ENCODE measurements at places on chromosomes 6 and 20.

GRCh38 chr6:160247457-160247883, 11.2 kb downstream of the SLC22A2 start:
- DNase-seq, result no peak

DNA sequence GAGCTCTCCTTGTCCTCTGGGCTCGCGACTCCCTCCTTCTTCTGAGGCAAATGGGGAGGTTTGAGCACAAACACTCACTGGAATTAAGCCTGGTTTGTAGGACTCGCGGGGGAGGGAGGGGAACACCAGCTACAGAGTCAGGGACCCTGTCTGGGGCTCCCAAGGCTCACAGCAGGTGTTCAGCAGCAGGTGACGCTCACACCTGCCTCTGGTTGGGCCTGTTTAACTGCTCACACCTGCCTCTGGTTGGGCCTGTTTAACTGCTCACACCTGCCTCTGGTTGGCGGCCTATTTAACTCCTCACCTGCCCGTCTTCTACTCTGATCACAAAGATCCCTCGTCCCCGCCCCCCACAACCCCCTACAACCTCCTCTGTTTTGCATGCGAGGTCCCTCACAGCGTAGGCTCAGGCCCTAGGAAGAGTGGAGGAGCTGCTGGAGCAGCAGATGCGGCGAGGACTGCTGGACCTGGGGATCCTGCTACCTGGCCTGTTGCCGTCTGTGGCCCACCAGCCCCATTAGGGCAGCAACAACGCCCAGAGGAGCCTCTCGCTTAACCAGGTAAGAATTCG, 181.9 kb downstream of the ERMARD start:
- no peak for DNase-seq

- no peak for DNase-seq
Observed at GRCh38 chr20:11791835-11792567, 125.7 kb upstream of the BTBD3 start.

- no peak for DNase-seq
Observed at GRCh38 chr6:87212596-87212995, 57.2 kb downstream of the ZNF292 start.

- no peak for DNase-seq
Observed at GRCh38 chr6:2229039-2229438, 16.4 kb downstream of the GMDS start.

- no peak for DNase-seq
Observed at GRCh38 chr6:143451531-143451930, 926 bp downstream of the PEX3 start.

DNA sequence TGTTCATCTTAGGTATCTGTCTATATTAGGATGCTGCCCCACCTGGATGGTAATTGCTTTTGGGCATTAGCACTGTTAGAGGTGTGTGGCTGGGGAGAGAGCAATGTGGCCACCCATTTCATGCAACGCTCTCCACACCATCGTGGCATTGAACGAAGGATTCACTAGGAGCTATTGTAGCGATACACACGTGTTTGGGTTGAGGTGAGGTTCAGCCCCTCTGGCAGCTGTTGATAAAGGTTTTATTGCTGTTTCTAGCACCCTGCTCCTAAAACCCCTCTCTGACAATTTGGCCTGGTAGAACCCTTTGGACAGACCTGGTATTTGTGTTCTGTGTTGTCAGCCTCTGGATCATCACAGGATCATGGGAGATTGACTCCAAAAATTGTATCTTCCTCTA, 280.9 kb downstream of the PRL start:
- no peak for DNase-seq

- DNase-seq, result peak; percentile 42
Observed at GRCh38 chr20:46088409-46089166, 1.2 kb downstream of the NCOA5 start.

DNA sequence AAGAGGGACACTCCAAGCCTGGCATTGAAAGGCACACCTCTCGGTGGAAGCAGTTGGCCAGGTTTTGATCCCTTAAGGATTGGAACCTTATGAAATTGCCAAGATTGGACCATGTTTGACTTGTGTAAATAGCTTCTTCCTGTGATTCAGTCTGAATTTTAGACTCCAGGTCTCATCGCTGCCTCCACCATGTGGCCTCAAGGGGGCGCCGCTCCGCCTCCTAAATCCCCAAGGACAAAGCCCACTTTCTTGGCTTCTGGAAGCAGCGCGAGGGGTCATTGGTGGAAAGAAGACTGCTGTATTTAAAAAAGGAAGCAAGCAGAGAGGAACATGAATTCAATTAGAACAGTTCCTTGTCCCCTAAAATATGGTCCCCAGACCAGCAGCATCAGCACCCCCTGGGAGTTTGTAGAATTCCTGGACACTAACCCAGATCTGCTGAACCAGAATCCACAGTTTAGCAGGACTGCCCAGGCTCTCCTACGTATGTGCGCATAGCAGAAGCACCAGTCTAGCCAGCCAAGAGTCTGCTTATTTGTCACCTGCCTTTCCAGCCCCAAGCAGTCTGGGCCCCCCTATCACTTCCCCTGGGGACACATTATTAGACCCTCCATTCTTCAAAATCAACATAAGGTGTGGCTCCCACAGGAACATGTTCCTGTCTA, 108.5 kb downstream of the LY86 start:
- peak; percentile 48 for DNase-seq

- DNase-seq, result no peak
Observed at GRCh38 chr6:149847939-149848267, 16.3 kb downstream of the LRP11 start.

GRCh38 chr20:38302786-38303185, 1.2 kb upstream of the BPI start:
- DNase-seq, result no peak

GRCh38 chr20:47382746-47383415, 26.4 kb upstream of the ZMYND8 start:
- DNase-seq, result no peak

DNA sequence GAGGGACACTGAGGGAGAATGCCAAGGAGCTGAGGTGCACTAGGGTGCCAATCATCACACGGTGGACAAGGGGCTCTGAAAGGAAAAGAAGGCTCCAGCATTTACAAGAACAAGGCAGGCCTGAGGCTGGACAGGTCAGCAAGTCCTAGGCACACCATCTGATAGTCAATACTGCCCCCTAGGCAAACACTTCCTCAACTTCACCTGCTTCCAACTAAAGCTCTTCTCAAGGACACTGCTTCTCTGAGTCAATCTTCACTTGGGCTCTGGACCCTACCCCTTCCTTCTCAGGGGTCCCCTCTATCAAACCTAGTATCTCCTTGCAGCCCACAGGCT, 37.7 kb upstream of the SLC4A11 start:
- peak; percentile 73 for DNase-seq

- DNase-seq, result no peak
Observed at GRCh38 chr6:15025446-15025845, 220.4 kb upstream of the JARID2 start.

GRCh38 chr20:54284928-54285704, 77.2 kb downstream of the PFDN4 start:
- no peak for DNase-seq

DNA sequence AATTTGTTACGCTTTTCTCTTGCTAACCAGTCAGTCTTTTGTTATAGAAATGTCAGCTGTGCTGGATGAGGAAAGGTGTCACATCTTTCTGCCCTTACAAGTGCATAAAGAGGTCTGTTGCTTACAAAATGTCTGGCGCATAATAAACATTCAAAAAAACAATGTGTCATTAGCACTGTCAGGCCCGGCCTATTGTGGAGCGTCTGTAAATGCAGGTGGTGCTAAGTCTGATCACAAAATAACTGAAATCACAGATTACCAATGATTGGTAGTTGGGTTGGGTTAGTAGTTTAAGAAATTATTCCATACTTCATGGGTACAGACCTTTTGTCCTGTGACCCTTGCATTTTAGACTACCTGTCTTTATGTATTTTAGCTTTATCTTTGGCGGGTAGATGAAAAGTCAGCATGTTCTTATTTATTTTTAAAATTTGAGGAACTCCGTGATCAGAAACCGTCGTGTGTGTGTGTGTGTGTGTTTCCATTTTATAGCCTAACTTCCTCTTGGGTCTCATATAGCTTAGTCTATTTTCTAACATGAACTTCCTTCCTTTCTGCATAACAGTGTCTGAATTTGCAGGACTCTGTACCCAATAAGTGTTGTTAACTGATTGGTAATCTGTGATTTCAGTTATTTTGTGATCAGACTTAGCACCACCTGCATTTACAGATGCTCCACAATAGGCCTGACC, 88.1 kb upstream of the IFNGR1 start:
- no peak for DNase-seq

- DNase-seq, result peak; percentile 40
Observed at GRCh38 chr20:41738604-41739206, 120.5 kb upstream of the CHD6 start.

GRCh38 chr6:168695701-168696100, 254.7 kb downstream of the SMOC2 start:
- DNase-seq, result no peak

DNA sequence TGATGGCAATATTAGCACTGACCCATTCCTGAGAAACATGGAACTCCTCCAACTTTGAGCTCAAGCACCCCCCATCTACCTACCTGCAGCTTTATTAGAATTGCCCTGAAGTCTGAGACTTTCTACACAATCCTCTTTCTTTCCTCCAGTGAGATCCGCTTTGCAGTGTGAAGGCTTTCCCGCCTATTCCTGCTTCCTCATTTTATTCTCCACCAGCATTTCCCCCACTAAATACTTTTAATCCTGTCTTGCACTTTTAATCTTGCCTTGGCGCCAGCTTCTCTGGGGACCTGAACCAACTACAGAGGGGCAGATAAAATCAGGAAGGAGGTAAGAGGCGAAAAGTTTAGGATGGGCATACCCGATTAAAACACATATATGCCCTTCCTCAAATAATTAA, 178.1 kb upstream of the PRDM1 start:
- no peak for DNase-seq

- DNase-seq, result no peak
Observed at GRCh38 chr20:57361517-57361916, 10.5 kb downstream of the RAE1 start.

GRCh38 chr6:43782764-43783513, 12.9 kb downstream of the VEGFA start:
- DNase-seq, result no peak

DNA sequence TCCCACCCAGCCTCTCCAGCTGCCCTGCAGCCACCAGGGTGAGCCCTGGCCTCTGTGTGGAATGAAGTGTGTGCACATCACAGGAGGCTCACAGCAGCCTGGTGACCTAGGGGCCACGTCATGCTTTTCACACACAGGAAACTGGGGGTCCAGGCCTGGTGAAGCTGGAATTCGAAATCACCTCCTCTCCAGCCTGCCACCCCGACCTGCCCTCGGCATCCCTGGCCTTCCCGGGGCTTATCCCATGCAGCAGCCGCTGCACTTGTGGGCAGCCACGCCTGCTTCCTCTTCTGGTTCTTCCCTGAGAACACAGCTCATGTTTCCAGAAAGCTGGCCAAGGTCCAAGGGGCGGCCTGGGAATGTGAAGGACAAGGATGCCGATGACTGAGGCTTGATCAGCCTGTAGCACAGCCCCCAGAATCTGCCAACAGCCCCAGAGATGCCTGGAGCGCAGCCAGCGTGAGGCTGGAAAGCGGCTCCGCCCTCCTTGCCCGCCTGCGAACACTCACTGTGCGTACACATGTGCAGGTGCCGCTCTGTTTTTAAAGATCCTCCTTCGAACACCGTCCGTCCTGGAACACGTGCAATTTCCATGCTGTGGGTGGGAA, 4.2 kb upstream of the NTSR1 start:
- no peak for DNase-seq

- DNase-seq, result no peak
Observed at GRCh38 chr6:10463491-10464481, 48.9 kb upstream of the TFAP2A start.

GRCh38 chr6:96795481-96795880, 41.8 kb downstream of the GPR63 start:
- no peak for DNase-seq

- no peak for DNase-seq
Observed at GRCh38 chr6:67916399-67916798, 718.7 kb upstream of the ADGRB3 start.
